ENCODE measurements at places on chromosomes 6 and 20.

DNA sequence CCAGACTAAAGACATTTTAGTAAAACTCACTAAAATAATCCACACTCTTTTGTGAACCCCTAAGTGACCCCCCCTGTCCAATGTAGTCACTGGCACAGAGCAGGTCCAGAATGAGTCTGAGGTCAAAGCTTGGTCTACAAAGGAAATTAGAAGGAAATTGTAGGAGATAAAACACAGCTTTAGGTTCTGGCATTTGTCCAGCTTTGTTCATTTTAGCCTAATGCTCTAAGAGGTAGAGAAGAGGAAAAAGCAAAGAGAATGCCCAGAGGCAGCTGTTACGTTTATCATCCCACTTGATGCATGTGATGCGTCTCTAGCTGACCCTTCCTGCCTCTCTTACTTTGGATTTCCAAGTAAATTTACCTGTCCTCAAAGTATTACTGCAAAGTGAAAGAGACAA, 62.5 kb downstream of the CNKSR3 start:
- DNase-seq, result no peak

DNA sequence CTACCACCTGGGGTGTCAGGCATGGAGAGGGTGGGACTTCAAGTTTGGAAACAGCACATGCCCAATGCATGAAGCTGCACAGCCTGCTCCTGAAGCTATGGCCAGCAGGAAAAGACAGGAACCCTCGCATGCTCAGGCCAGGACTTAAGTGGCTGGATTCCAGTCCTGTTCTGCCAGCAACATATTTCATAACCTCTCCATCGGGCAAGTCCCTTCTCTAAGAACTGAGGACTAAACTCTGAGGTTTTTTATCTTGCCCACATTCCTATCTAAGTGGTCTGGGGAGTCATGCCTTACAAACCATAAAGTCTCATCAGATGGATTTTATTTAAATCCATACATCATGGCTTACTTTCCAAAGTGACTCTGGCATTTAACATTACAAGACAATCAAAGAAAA, 27.5 kb upstream of the AGPAT4 start:
- no peak for DNase-seq

DNA sequence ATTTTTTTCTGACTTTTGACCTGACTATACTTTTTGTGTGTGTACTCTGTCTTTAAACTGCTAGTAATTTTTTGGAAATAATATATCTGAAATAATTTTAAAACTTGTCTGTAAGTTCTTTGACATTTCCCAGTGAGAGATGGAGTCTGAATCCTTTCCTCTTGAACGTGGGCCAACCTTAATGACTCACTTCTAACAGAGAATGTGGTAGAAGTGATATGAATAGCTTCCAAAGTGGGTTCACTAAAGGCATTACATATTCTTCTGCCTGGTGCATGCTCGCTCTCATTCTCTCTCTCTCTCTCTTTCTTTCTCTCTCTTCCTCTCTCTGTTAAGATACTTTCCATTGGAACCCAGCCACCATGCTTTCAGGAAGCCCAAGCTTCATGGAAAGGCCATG, 108.7 kb upstream of the FERMT1 start:
- no peak for DNase-seq

- DNase-seq, result no peak
Measured at GRCh38 chr20:17298171-17298570, 71.3 kb downstream of the PCSK2 start.

DNA sequence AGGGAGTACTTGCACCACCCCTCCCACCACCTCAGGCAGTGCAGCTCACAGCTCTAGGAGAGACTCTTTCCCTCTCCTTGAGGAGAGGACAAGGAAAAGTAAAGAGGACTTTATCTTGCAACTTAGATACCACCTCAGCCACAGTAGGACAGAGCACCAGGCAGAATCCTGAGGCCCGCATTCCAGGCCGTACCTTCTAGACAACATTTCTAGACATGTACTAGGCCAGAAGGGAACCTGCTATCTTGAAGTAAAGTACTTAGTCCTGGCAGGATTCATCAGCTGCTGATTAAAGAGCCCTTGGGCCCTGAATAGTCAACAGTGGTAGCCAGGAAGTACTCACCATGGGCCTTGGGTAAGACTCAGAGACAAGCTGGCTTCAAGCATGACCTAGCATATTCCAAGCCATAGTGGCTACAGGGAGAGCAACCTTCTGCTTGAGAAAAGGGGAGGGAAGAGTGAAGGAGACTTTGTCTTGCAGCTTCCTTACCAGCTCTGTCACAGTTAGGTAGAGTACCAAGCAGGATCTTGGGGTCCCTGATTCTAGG, 384.4 kb upstream of the RNF217 start:
- DNase-seq, result no peak

- DNase-seq, result no peak
Measured at GRCh38 chr6:63689421-63689820, 53.8 kb downstream of the PHF3 start.

- DNase-seq, result no peak
Measured at GRCh38 chr20:14264869-14265268, 72.5 kb downstream of the FLRT3 start.

DNA sequence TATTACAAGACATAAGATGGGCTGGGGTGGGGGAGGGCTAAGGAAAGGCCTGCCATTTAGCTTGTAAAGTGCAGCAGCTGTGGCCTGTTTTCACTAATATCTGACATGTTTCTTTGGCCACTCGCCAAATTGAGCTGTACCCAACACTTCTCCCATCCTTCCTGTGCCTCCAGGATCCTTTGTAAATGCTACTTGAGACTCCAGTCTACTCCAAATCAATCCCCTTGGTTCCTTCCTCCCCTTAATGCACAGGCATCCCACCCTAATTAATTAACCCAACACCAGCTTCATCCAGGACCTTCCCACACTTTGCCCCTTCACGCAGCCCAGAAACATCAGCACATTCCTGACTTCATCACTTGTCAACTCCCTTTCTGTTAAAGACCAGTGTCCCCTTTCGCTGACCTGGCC, 55.0 kb upstream of the TCF21 start:
- no peak for DNase-seq

DNA sequence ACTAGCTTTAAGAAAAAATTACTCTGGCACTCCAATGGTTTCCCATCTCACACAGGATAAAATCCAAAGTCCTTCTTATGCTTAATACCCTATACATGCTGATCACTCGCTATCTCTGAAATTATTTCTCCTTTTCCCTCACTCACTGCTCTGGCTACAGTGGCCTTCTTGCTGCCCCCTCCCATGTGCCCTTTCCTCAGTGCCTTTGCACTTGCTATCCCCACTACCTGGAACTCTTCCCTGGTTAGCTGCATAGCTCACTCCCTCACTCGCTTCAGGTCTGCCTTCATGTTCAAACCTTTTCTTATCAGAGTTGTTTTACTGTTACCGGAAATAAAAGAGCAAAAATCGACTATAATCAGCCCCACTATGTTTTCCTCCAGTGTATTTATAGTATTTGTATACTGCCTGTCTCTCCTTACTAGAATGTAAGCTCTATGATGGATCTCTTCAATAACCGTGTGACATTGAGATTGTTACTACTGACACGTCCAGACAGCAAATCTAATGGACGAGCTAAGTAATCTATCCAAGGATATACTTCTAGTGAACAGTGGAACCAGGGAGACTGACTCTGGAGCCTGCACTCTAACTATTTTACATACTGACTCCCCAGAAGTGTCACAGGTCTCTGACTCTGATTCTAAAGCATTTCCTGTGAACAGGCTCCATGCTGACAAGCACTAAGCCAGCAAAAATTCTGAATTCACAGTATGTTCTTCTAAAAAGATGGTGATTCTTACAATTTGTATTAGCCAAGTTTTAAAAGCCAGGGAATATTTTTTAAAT, 25.1 kb downstream of the FKBP5 start:
- DNase-seq, result no peak

- no peak for DNase-seq
Measured at GRCh38 chr6:119129968-119130484, 51.6 kb upstream of the FAM184A start.

- no peak for DNase-seq
Measured at GRCh38 chr6:27922949-27923348, 10.8 kb upstream of the OR2B2 start.

GRCh38 chr6:53441761-53442160, 93.0 kb upstream of the ELOVL5 start:
- no peak for DNase-seq

GRCh38 chr20:44442298-44443070, 33.2 kb upstream of the TTPAL start:
- no peak for DNase-seq

- DNase-seq, result no peak
Measured at GRCh38 chr20:3434232-3434631, 26.8 kb upstream of the DNAAF9 start.

DNA sequence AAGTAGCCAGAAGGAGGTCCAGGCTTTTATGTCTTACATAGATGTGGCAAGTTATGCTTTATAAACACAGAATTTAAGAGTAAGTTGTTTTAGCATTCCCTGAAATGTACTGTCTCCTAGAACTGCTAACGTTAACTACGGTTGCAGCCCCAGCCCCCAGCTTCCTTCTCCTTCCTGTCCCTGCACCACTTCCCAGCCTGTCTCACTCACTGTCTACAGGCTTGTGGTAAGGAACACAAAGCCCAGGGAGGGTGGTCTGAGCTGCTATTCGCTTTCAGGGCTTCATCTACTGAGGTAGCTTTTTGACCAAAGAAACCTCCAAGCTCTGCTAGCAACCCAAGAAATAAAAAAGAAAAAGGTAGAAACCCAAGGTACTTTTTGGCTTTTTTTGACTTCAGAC, 35.9 kb downstream of the PCSK2 start:
- no peak for DNase-seq

- DNase-seq, result no peak
Measured at GRCh38 chr6:81814370-81815076, 62.0 kb upstream of the TENT5A start.

DNA sequence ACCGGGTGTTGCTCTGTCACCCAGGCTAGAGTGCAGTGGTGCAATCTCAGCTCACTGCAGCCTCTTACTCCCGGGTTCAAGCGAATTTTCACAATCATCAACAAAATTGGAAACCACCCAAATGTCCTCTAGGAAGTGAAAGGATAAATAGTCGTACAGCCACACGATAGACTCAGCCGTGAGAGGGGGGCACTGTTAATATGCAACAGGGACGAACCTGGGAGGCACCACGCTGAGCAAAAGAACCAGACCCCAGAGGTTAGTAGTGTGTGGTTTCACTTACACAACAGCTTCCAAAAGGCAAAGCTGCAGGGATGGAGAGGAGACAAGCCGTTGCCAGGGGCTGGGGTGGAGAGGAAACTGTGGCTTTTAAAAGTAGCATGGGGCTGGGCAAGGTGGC, 30.1 kb upstream of the NTSR1 start:
- DNase-seq, result no peak

GRCh38 chr6:151661928-151662327, 145.6 kb upstream of the ESR1 start:
- DNase-seq, result no peak

DNA sequence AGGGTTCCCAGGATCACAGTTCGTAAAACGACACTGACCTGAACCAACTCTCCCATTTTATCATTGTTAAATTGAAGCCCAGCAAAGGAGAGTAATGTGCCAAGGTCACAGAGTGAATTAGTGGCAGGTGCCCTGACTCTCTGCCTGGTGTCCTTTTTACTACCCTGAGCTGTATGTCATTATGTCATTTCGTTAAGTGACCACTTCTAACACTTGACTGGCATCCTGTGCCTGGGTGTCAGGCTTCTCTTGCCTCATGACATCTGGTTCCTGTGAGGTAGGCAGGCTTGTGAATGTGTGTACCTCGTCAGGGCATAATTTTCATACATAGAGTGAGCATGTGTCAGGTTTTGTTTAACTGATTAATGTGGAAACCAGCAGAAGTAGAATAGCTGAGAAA, 48.6 kb downstream of the RALY start:
- DNase-seq, result no peak

DNA sequence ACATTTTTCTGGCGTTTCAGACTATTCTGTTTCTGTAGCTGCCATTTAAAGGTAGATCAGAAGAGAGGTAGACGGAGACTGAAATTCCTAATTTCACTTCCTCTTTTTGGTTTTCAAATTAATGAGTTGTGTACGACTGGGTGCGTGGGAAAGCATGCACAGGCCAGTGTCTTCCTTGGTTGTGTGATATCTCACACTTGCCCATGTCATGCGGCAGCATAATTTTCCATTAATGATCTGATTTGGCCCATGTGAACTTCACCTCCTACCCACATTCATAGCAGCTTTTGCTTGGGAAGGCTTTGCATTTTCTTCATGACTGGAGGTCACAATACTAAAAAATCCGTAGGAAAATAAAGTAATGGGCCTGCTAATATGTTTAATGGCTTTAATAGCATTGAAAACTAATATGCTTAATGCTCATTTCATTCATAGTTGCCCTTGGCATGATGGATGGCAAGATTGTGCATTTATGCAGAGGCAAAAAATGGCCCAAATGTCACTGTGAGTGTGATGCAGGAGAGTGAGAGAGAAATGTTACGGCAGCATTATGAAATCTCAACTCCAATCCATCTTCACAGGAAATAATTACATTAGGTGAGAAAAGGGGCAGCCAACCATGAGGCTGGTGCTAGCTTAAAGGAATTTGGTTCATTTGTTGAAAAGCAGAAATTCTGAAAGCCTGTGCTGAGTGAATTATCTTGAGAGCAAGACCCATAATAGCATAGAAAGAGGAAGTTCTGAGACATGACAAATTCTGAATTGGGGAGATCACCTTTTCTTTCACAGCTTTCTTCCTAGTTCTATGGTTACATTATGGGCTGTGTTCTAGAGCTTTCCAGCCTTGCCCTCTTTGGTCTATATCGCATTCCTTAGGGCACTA, 69.0 kb upstream of the UST start:
- no peak for DNase-seq

- no peak for DNase-seq
Measured at GRCh38 chr6:7338031-7338430, 25.0 kb upstream of the SSR1 start.

- peak; percentile 62 for DNase-seq
Measured at GRCh38 chr6:39189915-39190544, 39.2 kb downstream of the KCNK5 start.

DNA sequence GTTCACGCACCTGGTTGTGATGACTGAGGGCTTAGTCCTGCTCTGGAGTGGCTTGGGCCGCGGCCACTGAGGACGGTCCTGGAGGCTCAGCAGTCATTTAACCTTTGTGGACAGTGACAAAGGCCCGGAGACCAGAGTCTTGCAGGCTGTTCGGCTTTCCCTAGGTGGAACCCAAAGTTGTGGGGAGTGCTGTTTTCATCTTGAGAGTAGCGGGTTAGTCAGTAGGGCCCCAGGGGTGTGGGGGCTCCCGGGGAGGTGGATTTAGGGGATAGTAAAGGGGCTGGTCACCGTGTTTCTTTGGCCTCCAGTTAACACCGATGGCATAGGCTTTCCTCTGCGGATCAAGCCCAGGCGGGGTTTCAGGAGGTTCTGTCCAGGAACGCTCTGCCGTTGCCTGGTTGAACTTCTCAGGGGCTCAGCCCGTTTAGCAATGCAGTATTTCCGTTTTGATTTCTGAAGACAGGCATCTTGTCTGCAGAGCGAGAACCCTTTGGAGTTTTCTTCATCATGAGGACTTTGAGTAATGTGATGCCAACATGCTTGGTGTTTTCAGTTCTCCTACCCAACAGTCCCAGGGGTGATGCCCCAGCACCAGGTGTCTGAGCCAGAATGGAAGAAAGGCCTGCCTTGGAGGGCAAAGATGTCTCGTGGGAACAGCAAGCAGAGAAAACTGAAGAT, 31.8 kb downstream of the ZNF831 start:
- no peak for DNase-seq

DNA sequence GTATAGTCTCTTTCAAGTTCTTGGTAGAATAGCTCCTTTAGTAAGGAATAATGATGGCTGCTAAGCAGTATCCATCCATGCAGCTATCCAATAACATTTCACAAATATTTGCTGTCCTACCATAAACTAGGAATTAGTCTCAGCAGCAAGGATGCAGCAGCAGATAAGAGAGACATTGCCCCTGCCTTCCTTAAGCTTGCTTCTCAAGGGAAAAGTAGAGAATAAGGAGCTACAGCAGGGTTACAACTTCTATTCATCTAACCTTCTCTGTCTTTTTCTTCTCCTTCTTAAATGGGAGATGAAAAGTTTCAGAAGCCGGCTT, 2.4 kb downstream of the IL22RA2 start:
- DNase-seq, result no peak
